ENCODE measurements at places on chromosomes 5 and 9.

GRCh38 chr5:133824661-133825254, 143.7 kb downstream of the C5orf15 start:
- DNase-seq, result no peak

- no peak for DNase-seq
Measured at GRCh38 chr9:14062586-14063221, 251.2 kb downstream of the NFIB start.

DNA sequence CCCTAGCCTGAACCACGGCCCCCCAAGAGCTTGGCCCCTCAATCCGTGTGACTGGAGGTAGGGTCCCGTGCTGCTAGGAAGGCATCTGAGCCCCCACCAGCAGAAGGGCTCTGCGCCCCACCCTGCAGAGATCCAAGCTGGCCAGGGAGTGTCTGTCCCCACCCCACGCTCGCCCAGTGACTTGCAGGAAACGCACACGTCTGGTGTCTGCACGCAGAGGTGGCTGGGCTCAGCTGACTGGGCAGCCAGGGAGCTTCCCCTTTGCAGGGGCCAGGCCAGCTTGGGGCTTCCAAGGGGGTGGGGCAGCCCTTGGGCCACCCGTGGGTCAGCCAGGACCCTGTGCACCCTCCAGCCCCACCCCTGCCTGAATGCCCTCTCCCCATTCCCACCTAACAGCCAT, 24.3 kb downstream of the NOTCH1 start:
- no peak for DNase-seq

DNA sequence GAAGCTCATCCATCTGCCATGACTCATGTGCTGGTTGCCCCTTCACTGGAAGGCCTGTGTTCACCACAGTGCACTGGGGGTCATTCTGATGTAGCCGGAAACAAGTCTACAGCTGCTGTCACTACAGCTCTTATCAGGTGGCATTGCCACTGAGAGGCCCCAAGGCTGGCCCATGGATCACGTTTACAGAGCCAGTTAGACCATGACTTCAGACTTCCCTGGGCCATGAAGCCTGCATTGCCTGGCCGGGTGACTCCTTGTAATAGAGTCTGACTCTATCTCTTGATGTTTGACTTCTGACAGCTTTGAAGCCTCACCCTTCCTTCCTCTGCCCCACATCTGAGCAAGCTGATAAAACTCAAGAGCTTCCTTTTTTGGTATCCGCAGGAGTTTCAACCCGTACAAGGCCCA, 473.5 kb upstream of the DAP start:
- DNase-seq, result no peak

DNA sequence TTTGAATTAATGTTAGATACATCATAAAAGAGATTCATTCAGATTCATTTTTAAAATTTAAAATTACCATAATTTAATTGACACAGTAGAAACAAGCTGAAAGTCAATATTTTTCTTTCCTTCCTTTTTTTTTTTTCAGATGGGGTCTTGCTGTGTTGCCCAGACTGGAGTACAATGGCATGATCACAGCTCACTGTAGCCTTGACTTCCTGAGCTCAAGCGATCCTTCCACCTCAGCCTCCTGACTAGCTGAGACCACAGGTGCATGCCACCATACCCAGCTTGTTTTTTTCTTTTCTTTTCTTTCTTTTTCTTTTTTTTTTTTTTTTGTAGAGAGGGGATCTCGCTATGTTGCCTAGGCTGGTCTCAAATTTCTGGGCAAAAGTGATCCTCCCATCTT, 131.6 kb upstream of the TBCA start:
- DNase-seq, result no peak

GRCh38 chr5:95866435-95867040, 44.0 kb upstream of the GLRX start:
- DNase-seq, result no peak

- DNase-seq, result no peak
Measured at GRCh38 chr5:171442287-171443042, 23.0 kb downstream of the FGF18 start.

DNA sequence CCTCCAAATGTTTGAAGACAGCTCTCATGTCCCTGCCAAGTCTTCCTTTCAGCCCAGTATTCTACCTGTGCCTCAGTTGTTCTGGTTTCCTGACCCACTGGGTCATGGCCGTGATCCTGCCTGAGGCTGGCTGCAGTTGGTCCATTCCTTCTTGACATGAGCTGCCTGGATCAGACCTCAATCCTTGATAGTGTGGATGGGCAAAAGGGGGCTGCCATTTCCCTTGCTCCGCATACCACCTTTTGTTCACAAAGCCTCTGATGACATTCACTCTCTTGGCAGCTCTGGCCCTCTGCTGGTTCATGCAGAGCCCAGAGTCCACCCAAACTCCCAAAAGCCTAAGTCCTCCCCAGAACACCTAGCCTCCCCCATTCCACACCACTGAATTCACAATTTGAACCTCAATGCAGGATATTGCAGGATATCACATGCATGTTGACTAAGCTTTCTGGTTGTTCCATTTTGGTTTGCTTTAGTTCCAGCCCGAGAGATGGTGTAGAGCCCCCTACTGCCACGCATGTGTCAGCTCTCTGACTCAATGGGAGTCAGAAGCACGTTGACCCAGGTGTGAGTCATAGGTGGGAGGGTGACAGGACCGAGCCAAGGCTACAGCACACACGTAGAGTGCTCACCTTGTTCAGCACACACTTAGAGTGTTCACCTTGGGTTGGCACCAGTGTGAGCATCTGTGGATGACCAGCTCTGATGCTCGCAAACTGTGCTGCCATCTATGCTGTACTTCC, 137.2 kb downstream of the MTX3 start:
- DNase-seq, result no peak

- DNase-seq, result no peak
Measured at GRCh38 chr9:123406016-123406415, 50.0 kb downstream of the CRB2 start.

- no peak for DNase-seq
Measured at GRCh38 chr9:113665756-113666155, 202.2 kb downstream of the RGS3 start.

DNA sequence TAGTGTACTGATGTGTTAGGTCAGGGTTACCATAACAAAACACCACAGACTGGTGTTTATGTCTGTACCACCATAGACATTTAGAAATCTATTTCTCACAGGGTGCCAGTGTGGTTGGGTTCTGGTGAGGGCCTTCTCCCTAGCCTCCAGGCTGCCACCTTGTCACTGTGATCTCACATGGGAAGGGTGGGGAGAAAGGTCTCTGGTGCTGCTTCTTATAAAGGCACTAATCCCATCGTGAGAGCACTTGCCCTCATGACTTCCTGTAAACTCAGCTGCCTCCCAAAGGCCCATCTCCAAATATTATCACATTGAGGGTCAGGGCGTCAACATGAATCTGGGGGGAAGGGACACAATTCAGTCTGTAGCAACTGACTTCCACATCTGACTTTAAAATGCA, 49.8 kb downstream of the PIK3R1 start:
- DNase-seq, result no peak

GRCh38 chr5:109945097-109945678, 255.5 kb downstream of the MAN2A1 start:
- DNase-seq, result no peak

GRCh38 chr5:59253625-59254024, 639.9 kb downstream of the PDE4D start:
- no peak for DNase-seq

DNA sequence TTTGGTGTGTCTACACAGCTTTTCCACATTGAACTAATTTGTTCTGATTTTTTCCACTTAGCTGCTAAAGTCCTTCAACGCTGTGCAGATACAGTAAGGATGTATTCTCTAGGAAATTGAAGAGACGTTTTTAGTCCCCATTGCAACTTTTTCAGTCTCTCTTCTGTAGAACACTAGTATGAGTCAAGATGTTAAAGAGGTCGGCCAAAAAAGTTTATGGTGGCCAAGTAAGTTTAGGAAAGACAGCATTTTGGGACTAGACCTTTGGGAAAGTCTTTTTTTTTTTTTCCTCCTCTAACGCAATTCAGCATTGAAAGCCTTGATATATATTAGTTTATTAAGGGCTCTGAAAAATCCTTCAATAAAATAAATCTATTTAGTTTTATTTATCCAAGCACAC, 243.5 kb upstream of the FBXL7 start:
- no peak for DNase-seq

GRCh38 chr5:9350301-9350797, 195.5 kb downstream of the SEMA5A start:
- DNase-seq, result no peak
